ENCODE measurements at places on chromosomes 5 and 9.
A peak's percentile ranks its signal among the peaks of the same experiment; 100 is the strongest.

DNA sequence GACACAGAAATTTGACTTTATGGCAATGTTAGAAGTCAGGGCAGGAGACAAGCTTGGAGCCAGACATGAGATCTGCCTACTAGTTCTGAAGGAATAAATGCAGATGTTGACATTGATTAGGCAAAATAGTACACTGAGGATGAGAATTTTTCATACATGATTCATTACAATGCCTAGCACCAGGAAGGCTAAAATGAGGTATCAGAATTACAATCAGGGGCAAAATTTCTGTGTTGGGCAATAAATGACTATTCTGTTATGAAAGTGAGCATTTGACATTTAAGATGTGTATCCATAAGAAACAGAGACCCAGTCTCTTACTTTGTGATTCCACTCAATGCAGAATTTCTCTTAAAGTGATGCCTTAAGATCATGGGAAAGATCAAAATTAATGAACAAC is 92.4 kb upstream of the CDH10 start:
- DNase-seq: no peak

DNA sequence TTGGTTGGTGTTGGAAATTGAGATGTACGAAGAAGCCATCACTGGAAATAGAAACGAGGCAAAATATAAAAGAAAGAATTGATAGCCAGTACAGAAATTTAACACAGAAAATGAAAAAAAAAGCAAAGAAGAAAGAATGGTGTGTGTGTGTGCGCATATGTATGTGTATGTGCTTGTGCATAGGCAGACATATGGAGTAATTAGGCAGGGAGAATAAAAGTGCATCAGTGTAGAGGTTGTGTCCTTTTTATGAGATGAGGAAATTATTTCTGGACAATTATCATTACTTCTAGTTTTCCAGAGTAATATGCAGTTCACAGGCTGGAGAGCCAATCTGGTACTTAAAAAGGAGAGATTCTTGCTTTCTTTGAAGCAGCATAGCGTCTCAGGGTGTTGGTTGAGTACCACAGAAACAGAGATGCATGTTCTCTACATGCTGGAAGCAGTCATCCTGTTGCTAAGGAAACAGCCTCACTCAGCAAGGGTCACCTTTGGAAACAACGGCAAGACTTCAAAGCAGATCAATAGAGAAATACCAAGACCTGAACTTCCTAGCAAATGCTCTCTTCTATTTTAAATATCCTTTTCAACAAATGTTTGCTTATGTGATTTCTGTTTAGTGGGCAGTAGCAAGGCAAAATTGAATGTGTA is 172.7 kb downstream of the TAF11L14 start:
- DNase-seq: no peak

- no peak for DNase-seq
These were observed 49.4 kb downstream of the SLC46A2 start for GRCh38 chr9:112841261-112841660.

DNA sequence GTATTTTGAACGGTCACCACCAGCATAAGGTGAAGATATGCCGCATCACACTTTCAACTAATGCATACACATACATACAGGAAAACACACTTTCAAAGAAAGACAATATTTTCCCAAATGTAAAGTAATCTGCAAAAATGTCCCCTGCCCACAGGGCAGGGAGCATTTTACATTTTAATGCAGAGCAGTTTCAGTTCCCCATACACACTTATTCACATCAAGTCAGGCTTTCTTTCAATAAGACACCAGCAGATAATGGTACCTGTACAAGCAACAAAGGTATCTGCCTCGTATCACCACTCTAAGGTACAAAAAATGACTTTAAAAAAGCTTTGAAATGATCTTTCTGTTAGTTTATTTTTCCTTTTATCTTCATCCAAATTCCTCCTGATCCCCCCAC is 247.1 kb upstream of the CCNG1 start:
- DNase-seq: no peak

- peak; percentile 11 for DNase-seq
These were observed 7.4 kb upstream of the ENTPD8 start for GRCh38 chr9:137448602-137448962.
